ENCODE measurements at places on chromosomes 12 and 14.

DNA sequence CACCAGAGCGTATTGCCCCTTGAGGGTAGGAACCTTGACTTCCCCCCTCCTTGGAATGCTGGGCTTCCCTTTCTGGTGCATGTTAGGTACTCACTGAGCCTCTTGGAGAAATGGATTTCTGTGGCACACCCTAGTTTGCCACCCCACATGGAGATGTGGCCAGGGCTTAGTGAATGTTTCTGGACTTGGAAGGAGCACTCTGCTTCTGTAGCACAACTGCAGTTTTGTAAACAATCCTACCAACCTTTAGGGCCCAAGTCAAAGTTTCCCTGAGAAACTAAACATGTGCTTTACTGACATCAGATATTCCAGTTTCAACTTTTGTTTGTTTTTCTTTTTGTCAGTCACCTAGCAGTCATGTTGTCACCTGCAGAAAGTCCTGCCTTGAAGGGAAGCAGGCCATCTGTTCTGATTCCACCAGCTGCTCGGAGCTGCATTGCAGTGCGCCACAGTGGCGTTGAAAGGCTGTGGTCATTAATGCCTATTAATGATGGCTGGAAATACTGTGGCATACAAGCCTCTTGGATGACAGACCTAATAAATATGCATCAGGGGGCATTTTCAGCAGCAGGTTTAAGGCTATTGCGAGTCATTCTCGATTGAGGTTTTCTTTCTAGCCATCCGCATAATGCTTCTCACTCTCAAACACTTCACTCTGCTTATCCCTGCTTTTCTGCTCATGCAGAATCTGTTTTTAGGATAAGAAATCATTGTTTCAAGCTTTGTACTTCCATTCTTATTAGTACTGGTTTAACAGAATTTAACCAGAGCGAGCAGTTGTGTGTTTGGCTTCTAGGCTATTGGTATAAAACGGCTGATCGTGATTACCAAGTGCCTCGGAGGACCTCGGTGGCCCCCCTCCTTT lies 7.8 kb downstream of the PELI2 start:
- DNase-seq, result no peak

GRCh38 chr12:128745772-128746689 lies 77.7 kb downstream of the SLC15A4 start:
- no peak for DNase-seq

DNA sequence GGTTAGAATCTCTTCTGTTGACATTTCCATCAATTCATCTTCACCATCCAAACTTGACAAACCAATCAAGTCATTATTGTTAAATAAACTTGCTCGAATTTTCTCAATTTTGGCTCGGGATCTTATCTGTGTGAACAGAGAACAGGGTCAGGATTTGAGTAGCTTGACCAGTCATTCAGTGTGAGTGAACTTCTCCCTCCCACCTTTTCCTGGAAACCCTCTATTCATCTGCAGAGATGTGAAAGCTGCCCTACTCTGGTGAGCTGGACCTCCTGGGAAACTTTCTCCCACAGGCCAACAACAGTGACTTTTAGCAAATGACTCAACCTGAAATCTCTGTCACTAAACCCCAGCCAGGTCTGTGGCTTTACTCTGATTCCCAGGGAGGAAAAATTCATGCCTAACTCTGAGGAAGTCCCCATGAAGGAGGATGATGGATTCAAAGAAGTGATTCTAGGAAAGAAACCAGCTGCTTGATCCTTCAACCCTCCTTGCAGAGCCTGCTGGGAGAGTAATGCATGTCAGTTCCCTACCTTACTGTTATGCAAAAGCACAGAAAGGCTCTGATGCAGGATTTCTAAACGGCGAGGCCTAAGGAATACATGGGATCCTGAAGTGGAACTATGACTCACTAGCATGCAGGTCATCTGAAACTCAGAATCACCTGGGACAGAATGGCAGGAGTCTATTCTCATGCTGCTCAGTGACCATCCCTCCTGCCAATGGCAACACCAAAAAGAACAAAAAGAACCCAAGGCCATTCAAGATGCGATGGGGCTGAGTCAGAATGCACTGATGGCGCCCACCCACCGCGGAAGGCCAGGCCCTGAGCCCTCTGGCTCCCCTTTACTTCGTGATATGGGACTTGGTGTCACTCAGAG lies 58.0 kb downstream of the TRAFD1 start:
- DNase-seq, result no peak

GRCh38 chr12:53751336-53752191 lies at the start of gene CISTR:
CISTR (minus strand) TSS chr12:53751979.
- no peak for DNase-seq

GRCh38 chr12:64660237-64661018 lies 50.1 kb downstream of the RASSF3 start:
- DNase-seq, result no peak

- no peak for DNase-seq
Observed at GRCh38 chr12:25241167-25242020, 9.3 kb downstream of the KRAS start.

DNA sequence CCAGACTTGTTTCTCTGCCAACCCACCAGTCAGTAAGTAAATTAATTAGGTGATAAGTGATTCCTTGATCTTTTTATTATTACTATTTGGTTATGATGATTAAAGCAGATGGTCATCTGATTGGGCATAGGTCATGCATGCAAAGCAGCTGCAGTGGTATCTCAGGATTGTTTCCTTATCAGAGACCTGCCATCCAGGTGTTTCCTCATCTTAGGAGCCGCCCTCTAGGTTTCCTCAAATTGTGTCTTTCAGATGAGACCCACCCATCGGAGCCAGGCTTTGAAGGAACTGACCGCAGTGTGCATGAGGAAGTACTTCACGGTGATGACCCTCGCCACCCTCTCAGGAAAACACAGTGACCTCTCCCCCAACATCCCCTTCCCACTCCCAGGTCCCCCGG lies 63.3 kb downstream of the ZFP36L1 start:
- DNase-seq, result no peak

GRCh38 chr12:62950317-62950716 lies 15.4 kb upstream of the PPM1H start:
- no peak for DNase-seq

- DNase-seq, result no peak
Observed at GRCh38 chr12:28313631-28314030, 123.4 kb downstream of the CCDC91 start.

DNA sequence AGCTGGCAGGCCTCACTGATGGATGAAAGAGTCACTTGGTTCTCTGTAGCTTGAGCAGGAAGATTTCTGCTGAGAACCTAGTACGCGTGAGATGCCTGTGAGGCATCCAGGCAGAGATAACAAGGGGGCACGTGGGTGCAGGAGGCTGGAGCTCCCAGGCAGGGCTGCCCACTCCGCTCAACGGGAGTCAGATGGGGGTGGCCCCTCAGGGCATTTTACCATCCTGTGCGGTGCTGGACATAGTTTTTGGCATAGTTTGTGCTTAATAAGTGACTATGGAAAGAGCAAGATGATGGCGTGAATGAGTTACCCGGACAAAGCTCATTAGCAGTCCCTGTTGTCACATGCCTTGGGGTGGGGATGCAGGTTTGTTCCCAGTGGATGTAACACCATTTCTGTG lies 182.8 kb downstream of the TSPAN9 start:
- no peak for DNase-seq

DNA sequence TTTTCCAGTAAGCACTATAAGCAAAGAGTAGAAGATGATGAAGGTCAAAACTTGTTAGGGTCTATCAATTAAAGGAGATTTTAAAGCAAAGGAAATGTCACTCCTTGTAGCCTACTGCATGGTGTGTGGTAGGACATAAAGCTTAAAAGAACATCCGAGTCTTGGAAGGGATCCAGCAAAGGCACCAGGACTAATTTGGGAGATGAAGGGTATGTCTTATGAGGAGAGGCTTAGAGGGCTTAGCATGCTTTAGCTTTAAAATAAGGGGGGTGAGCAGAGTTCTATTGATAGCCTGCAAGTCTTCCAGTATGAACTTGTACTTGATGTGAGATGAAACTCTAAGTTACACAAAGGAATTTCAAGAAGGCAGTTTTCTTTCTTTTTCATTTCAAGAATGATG lies 11.8 kb upstream of the MYBPC1 start:
- no peak for DNase-seq

- no peak for DNase-seq
Observed at GRCh38 chr12:117069926-117070900, 29.0 kb downstream of the TESC start.

- no peak for DNase-seq
Observed at GRCh38 chr12:76508128-76508980, 51.2 kb downstream of the OSBPL8 start.

DNA sequence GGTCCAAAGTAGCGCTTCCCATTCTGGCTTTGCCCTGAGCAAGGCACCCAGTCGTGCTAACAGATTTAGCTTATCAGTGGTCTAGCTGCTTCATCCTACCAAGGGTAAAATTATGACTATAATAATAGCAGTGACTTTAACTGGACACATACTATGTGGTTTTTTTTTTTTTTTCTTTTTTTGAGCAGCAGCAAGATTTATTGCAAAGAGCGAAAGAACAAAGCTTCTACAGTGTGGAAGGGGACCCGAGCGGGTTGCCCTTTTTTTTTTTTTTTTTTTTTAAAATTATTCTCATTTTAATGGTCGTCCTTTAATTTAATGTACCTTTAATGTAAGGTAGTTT lies 505 bp downstream of the HELB start:
- DNase-seq, result no peak

Data from RWPE2 (cell line).